ENCODE measurements at places on chromosomes 5 and 9. TPM values are rescaled to one million over a fixed set of nuclear protein-coding genes. Genes with fewer than 3 reads are reported as not detected.

The BARX1 gene
- total RNA-seq = 2.2 TPM

The TEK gene
- total RNA-seq = 1.3 TPM

The LEAP2 gene
- total RNA-seq = 0.78 TPM

The SLC46A2 gene
- total RNA-seq = not detected

The HBEGF gene
- total RNA-seq = 2.7 TPM

The IL5 gene
- total RNA-seq = not detected

The ISCA1 gene
- 33.9 TPM for total RNA-seq

The NR4A3 gene
- total RNA-seq = 2.4 TPM

The ARL14EPL gene
- not detected for total RNA-seq

The SLC36A3 gene
- total RNA-seq = not detected

The PCDHGC5 gene
- 1.4 TPM for total RNA-seq

The PCDHGB3 gene
- total RNA-seq = 0.19 TPM

The SNCAIP gene
- 4.2 TPM for total RNA-seq

The LHX3 gene
- total RNA-seq = not detected

The PCDHGA8 gene
- 0.51 TPM for total RNA-seq

The CCL28 gene
- not detected for total RNA-seq

The PCA3 gene
- total RNA-seq = not detected

The EGFLAM gene
- not detected for total RNA-seq

The SLC6A19 gene
- total RNA-seq = not detected

The C6 gene
- total RNA-seq = not detected

The C5orf46 gene
- total RNA-seq = not detected

The LCN9 gene
- total RNA-seq = not detected

The IRX1 gene
- 11.8 TPM for total RNA-seq

The F2R gene
- 113 TPM for total RNA-seq

The LCP2 gene
- not detected for total RNA-seq

The RUFY1 gene
- total RNA-seq = 46.5 TPM

The DMGDH gene
- 2.4 TPM for total RNA-seq

The ADAMTS6 gene
- total RNA-seq = 6.6 TPM

The THOC3 gene
- total RNA-seq = 34.6 TPM

The CTNNAL1 gene
- total RNA-seq = 46.3 TPM

The PCAT7 gene
- 14.6 TPM for total RNA-seq

The PKD2L2 gene
- total RNA-seq = not detected

The CHSY3 gene
- total RNA-seq = 19.7 TPM

The ZBTB5 gene
- 17.6 TPM for total RNA-seq

The FBXL7 gene
- 28.4 TPM for total RNA-seq

The SLC45A2 gene
- not detected for total RNA-seq

The CANX gene
- 809 TPM for total RNA-seq

The LCN6 gene
- not detected for total RNA-seq

The CAMK2A gene
- not detected for total RNA-seq

The GHR gene
- 2.7 TPM for total RNA-seq

The SH3TC2 gene
- total RNA-seq = 0.83 TPM
